ENCODE measurements at places on chromosomes 5 and 9.

DNA sequence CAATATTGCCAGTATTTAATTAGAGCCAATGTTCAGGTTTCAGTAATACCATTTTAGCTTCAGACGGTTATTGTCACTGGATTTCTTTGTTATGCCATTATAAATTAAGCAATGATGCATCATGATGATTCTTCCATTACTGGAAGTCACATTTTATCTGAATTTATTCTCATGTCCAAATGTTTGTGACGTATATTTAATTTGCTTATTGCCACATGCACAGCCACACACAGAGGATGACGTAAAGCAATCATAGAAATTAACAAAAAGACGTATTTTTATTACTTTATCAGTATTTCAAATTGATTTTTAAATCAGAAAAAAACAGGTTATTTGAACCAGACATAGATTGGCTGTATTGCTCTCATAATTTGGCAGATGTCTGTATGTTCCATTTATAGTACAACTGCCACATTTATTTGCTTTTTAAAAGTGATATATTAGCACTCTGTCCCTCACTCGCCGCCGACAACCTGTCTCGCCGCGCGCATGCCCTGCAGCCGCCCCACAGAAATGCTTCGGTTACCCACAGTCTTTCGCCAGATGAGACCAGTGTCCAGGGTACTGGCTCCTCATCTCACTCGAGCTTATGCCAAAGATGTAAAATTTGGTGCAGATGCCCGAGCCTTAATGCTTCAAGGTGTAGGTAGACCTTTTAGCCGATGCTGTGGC, 970.9 kb downstream of the CDH12 start:
- DNase-seq = no peak
- H3K4me1 ChIP-seq = no peaks in the 10 kb centered on the region
- no peaks in the 10 kb centered on the region for H3K36me3 ChIP-seq
- no peak overlapping the region for H3K27ac ChIP-seq
- H3K27me3 ChIP-seq = no peaks in the 10 kb centered on the region

GRCh38 chr5:65994117-65994786, 67.9 kb downstream of the ERBIN start:
- H3K4me1 ChIP-seq = no peaks in the 10 kb centered on the region
- H3K27me3 ChIP-seq = no peaks in the 10 kb centered on the region
- no peak overlapping the region for H3K4me3 ChIP-seq
- DNase-seq = no peak
- no peak overlapping the region for H3K27ac ChIP-seq
- no peaks in the 10 kb centered on the region for H3K36me3 ChIP-seq

DNA sequence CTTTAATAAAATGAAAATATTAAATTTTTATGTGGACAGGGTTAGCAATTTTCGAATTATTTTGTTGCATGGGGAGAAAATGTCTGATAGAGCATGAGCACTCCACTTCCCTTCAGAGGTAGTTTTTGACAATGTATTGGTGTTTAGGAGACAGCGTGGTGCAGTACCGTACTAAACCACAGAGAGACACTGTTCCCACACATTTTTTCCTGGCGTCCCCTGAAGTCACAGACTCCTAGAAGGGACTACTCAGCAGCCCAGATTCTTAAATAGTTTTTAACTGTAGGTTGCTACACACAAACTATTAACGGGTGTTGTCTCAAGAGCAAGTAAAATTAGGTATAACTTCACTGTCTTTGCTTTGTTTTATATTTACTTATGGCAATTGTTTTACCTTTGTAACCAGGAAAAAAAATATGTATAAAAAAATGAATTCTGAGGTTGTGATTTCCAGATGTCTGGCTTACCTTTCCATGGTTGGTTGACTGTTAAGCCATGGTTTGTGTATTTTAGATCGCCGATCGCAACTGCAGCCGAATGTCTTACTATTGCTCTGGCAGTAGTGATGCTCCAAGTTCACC, 171.2 kb downstream of the DOCK8 start:
- no peak for DNase-seq
- H3K4me1 ChIP-seq = no peaks in the 10 kb centered on the region
- no peak overlapping the region for H3K4me3 ChIP-seq
- H3K36me3 ChIP-seq = no peaks in the 10 kb centered on the region

- no peaks in the 10 kb centered on the region for H3K4me1 ChIP-seq
- no peak overlapping the region for H3K27ac ChIP-seq
- H3K4me3 ChIP-seq = no peak overlapping the region
- no peak for DNase-seq
- no peaks in the 10 kb centered on the region for H3K36me3 ChIP-seq
Measured at GRCh38 chr5:179417696-179418095, 72.4 kb upstream of the ADAMTS2 start.
